Fibroblast of skin of right biceps (primary cell): ENCODE measurements at places on chromosomes 1 and 21.
A peak's percentile ranks its signal among the peaks of the same experiment; 100 is the strongest.

DNA sequence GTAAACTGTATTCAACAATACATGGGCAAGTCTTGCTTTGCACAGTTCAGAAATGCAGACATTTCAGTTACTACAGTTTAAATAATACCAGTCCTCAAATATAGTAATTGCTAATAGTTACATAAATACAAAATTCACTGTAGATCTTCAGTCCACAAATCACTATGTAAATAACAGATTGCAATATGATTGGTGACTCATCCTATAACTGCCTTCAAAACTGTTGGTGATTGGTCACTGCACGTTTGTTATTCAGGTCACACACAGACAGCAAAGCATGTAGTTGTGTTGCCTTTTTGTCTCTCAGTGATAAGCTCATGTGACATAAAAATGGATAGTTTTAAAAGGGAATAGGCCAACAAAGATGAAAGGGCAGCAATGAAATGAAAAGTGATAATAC lies 186.5 kb upstream of the CTTNBP2NL start:
- DNase-seq, result no peak

DNA sequence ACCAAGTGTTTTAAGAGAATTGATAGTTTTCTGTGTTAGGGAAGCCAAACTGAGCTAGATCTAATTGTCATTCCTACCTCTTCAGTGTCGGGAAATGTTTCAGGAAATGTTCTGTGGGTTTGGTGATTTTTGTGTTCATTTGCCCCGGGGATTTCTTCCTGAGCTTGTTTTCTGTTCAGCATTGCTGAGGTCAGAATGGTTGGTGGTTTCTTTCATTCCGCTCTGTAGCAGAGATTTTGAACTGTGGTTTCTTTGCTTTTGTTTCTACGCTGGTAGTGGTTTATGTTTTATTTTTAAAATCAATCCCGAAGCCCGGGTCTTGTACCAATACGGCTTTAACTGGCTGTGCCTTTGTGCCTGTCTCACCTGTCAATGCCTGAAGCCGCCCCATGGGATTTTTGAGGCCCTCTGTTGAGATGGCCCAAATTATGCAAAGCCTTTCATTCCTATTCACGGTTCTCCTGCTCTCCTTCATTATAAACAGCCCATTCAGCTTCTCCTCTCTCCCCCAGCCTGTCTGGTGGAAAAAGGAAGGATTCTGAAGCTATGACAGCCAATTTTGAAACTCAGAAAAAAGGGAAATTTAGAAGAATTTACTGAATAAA lies 417.2 kb upstream of the KAZN start:
- no peak for DNase-seq

- peak; percentile 11 for DNase-seq
These were observed 88.1 kb upstream of the WARS2 start for GRCh38 chr1:119228335-119229080.

- no peak for DNase-seq
These were observed 55.6 kb downstream of the TAS1R2 start for GRCh38 chr1:18803851-18804250.

- no peak for DNase-seq
These were observed 28.2 kb downstream of the LAMC2 start for GRCh38 chr1:183214021-183214970.

DNA sequence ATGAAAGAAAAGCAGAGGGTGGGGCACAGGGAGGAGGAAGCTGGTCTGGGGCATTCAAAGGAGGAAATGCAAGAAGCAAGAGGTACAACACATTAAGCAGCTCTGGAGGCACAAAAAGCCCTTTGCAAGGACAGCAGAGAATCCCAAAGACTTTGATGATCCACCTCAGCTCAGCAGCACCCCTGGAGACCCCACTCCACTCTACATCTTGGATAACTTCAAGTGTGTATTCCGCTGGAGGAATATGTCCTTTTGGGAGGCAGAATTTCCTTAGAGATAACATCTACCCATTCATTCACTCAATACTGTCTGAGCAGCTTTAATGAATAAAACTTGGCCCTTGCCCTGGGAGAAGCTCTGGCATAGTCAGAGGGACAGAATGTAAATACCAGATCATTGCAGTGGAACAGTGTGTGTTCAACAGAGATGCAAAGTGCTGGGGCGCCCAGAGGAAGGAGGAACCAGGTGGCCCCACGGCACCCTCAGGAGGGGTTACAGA lies 599.7 kb downstream of the KIF26B start:
- no peak for DNase-seq

GRCh38 chr1:18668750-18669404 lies 38.2 kb downstream of the PAX7 start:
- DNase-seq, result no peak

DNA sequence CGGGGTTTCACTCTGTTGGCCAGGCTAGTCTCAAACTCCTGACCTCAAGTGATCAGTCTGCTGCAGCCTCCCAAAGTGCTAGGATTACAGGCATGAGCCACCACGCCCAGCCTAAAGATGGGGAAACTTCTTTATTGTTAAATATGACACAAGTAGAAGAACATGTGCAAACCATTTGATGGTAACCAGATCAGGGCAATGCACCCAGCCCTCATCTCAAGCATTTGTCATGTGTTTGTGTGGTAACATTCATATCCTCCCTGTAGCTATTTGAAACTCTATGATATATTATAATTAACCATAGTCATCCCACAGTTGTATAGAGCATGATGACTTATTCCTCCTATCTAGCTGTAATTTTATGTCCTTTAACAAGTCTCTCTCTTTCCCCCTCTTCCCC lies 119.5 kb upstream of the TMPRSS2 start:
- DNase-seq, result peak; percentile 92

DNA sequence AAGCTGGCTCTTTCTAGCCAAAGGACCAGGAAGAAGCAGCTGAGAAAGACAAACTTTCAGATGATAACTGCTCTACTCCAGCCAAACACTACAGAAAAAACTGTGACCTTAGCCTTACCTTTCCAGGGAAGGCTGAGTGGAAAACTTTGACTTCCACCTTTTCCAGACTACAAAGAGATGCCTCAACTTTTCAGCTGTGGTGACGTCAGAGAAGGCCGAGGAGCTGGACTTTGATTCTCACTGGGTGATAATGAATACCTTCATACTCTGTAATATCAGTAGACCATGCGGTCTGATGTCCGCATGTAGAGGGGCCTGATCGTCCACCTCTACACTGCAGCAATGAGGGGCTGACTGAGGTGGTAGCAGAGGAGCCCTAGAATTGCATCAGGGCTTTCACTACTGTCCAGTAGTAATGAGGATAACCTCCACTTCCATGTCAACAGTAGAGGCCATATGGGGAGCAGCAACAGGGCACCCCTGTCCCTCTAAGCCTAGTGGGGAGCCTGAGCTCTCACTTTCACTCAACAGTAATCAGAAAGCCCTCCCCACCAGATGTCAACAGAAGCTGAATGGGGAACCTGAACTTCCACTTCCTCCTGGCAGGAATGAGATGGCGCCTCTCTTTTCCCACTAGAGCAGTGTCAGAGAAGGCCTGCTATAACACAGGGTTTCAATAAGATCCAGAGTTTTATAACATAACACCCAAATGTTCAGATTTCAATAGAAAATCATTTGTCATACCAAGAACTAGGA lies 28.4 kb upstream of the PADI1 start:
- no peak for DNase-seq

DNA sequence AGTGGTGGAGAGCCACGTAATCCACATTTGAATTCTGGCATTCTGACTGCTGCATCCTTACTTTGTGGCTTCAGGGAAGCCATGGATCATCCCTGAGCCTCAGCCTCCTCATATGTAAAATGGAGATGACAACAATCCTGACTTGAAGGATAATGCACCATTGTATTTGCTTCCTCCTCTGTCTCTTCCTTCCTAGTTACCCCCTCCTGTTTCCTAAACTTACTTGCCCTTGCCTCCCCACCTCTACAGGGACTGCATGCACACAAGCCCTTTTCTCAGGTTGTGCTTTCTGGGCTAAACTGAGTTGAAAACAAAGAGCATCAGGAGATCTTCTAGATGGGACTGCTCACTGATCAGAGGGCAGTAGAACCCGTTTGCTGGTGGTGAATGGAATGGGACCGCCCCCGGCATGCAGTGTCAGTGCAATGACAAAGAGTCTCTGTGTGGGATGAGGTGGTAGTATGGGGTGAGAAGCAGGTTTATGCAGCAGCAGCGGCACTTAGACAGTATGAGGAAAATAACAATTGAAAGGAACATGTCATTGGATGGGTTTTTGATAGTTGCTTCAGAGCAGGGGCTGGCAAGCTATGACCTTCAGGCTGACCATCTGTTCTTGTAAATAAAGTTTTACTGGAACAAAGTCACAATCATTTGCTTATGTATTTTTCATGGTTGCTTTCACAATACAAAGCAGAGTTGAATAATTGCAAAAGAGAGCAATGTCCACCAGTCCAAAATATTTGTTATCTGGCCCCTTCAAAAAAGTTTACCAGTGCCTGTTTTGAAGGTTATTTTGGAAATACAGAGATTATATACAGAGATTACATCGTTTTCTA lies 6.1 kb upstream of the ADAMTS1 start:
- DNase-seq, result no peak
